Colonic mucosa (tissue), 4 donors: ENCODE measurements at places on chromosomes 4 and X. TPM values are rescaled to one million over a fixed set of nuclear protein-coding genes. Genes with fewer than 3 reads are reported as not detected.

Gene BTC
- total RNA-seq, result 6.1 TPM

Gene MBTPS2
- total RNA-seq, result 8.8 TPM

Gene VCX2
- not detected for total RNA-seq

Gene CFAP47
- not detected for total RNA-seq

Gene RNF128
- 41.5 TPM for total RNA-seq

Gene SMIM43
- total RNA-seq, result 0.21 TPM

Gene MED14
- total RNA-seq, result 59.1 TPM

- no peak for DNase-seq
Observed at GRCh38 chrX:5399403-5399802, 829.3 kb downstream of the NLGN4X start.

DNA sequence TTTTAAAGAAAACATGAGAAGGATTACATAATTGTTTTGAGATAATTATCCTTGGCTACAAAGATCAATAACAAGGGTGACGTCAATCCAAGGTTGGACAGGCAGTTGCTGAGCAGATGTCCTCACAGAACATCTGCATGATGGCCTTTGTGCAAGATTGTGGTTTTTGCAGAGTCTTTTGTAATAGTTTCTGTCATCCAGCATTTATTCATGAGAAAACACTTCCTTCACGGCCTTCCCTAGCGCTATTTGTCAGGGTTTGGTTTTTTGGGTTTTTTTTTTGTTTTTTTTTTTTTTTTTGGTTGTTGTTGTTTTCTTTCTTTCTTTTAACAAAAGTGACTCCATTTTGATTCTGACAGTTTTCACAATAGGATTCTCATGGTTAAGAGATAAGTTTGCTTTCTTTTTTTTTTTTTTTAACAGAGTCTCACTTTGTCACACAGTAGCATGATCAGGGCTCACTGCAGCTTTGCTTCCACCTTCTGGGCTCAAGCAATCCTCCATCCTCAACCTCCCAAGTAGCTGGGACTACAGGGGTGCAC is 31.5 kb upstream of the ELF2 start:
- DNase-seq, result no peak

- no peak for DNase-seq
Observed at GRCh38 chrX:104435249-104435648, 130.8 kb upstream of the IL1RAPL2 start.

GRCh38 chr4:113738251-113738650 is 23.3 kb downstream of the CAMK2D start:
- DNase-seq, result no peak

- no peak for DNase-seq
Observed at GRCh38 chr4:26152056-26152455, 168.8 kb upstream of the RBPJ start.

DNA sequence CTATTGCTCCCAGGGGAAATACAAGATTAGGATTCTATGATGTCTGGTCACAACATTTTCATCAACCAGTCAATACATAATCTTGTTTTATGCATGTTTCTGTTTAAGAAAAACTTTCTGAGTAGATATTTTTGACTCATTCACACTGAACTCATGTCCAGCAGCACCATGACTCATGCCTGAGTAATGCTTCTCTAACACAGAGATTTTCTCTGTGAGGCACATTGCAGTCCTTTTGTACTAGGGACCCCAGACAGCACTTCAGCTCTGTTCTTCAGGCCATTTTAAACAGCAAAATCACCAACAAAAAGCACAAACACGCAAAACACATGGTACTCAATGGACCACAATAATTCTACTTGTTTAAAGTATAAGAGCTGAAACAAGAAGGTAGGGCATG is 83.6 kb downstream of the MXRA5 start:
- no peak for DNase-seq

DNA sequence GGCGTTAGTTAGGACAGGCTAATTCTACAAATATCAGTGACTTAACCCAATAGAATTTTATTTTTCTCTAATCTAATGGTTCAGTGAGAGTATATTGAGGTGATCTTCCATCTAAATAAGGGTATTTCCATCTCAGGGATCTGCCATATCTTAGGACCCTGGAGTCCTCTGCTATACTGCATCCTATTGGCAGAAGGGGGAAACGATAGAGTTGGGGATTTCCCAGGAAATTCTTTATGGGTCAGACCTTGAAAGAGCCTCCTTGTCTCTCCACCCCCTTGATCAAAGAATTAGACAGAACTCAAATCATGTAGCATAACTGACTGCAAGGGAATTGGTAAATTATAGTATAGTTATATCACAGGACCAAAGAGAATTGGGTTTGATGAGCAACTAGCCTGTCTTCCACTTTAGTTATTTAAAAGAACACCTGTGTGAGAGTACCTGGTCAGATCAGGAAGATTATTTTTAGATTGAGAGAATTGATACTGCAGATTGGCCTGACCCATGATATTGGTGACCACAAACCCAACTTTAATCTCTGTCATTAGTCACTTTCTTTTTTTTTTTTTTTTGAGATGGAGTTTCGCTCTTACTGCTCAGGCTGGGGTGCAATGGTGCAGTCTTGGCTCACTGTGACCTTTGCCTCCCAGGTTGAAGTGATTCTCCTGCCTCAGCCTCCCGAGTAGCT is 25.6 kb downstream of the SMARCA5 start:
- DNase-seq, result no peak

GRCh38 chr4:5895287-5895686 is 2.4 kb upstream of the CRMP1 start:
- DNase-seq, result no peak

DNA sequence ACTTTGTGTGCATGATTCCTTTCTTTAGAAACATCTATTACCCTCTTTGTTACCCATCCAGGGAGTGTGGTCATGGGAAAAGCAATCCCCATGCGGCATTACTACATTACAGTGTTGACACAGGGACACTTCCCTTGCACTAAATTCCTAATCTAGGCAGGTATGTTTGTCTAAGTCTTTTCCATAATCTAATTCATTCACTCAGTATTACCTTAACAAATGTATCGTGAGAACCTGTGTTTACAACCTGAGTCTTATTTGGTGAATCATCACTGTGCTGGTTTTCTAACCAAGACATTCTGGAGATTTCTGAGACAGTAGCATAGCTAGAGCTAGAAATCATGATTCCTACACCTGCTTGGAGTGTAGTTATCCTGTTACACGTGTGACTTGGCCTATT is 326.8 kb downstream of the BMPR1B start:
- no peak for DNase-seq

- no peak for DNase-seq
Observed at GRCh38 chr4:123667496-123667895, 270.9 kb downstream of the SPRY1 start.

GRCh38 chr4:44256414-44256813 is 192.2 kb downstream of the KCTD8 start:
- no peak for DNase-seq

- DNase-seq, result peak; percentile 75
Observed at GRCh38 chr4:37715889-37716402, 29.8 kb upstream of the RELL1 start.

- DNase-seq, result no peak
Observed at GRCh38 chr4:187608001-187608421, 387.6 kb upstream of the ZFP42 start.

DNA sequence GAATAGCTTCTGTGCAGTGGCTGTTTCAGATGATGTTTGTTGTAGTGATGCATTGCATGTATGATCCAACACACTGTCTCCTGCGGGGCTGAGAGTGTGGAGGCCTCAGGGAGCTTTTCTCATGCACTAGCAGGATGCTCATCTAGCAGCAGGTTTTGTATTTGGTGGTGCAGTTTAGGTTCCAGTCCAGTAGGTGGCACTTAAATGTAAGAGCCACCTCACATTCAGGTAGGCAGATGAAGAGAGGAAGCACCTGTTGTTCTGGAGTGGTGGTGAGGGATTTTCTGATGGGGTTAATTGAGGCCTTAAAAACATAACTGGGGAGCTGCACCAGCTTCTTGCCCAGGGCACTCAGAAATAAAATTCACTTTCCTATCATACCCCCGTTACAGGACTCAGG is 300.9 kb downstream of the SPIN4 start:
- no peak for DNase-seq

- DNase-seq, result no peak
Observed at GRCh38 chr4:175470131-175470530, 341.9 kb downstream of the GPM6A start.

GRCh38 chr4:23754688-23755087 is 135.2 kb downstream of the PPARGC1A start:
- DNase-seq, result no peak

DNA sequence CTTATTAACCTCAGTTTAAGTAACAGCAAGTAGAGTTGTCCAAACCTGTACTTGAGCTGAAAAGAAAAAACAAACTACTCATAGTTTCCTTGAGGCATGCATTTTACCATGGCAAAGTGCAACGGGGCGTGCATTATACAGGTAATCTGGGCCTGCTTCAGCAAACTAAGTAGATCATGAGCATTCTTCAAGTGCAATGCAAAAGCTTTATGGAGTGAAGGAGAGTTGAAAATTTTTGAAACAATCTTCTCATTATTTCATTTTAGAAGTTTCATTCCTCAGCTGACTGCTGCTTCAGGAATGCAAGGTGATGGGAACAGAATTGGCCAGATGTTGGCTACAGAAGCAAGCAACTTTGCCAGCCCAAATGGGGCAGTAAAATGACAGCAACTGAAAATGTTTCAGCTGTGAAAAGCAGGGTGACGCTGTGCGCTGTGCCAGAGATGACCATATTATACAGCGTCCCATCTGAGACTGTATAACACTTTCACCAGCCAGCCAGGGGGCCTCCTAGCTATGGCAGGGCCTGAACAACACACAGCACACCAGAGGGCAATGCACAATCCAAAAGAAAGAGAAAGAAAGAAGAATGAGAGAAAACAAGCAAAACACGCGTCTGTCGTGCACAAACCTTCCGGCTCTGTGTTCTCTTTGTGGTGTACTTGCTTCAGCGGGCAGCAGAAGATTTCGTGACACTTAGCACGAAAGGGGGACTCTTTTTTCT is 145.5 kb upstream of the FGF13 start:
- DNase-seq, result no peak

DNA sequence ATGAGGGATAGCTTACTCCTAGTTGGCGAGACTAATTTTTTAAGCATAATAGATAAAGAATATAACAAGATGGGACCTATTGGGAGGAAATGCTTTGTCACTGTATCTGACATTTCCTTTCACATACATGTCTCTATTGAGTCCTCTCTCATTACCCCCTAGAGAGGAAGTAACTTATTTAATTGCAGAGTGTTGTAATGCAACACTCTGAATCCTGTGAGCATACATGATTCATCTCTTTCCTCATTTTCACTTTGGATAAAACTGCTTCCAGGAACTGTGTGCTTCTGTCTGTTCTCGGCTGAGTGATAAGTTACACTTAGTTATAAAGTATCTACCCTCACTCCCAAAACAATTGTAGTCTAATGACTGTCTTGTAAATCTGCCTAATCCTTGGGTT is 266.1 kb upstream of the ANXA10 start:
- no peak for DNase-seq

- DNase-seq, result peak; percentile 45
Observed at GRCh38 chr4:158769175-158769921, 522 bp downstream of the FNIP2 start.

DNA sequence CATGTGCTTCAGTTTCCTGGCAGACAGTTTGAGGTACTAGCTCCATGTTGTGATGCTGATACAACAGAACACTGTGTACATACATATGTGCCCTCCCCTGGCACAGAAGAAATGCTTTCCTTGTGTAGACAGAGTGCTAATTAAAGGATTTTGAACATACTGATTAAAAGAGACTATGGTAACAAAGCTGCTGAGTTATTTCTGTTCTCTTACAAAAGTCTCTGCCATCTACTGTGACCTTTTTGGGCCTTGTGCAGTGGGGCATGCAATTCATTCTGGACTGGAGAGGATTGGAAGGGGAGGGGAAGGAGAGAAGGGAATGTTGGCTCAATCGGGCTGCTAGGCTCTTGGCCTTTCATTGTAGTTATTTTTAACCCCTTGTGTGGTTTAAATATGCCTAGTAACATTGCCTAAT is 6.0 kb downstream of the PDLIM5 start:
- DNase-seq, result no peak

DNA sequence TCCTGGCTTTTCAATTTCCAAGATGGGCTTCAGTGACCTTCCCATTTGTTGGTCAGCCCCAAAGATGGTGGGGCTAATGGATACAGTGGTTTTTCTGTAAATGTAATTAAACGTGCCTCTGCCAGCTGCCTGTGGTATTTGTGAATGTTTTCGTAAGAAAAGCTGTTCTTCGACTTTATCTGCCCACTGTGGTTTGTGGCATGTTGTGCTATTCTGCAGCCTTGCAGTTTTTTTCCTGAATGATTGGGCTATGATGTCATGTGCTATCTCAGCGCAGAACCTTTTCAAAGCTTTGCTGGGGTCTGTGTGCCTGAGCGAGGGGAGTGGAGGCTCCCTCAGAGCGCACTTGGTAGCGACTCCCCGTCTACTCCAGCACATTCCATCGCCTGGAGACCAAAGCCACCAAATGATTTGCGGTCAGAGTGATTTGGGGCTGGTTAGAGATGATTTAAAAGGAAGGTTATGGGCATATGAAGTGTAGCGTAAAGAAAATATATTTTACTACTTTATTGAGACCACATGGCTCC is 137.5 kb downstream of the PALLD start:
- no peak for DNase-seq

DNA sequence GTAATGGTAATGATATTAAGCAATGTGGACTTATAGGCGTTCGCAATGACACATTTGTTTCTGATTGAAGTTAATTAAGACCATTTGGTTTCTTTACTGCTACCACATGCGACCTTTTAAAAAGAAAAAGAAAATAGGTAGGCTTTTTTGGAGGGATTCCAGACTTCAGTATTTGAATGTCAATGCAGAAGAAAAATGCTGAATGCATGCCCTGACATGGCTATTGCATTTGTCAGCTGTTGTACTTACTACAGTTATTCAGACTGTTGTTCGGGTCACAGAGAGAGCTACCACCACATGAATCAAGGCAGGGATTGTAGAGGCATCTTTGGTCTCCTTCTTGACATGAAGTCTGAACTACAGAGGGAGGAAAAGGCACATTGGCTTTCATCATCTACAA is 163.7 kb downstream of the CORIN start:
- no peak for DNase-seq

DNA sequence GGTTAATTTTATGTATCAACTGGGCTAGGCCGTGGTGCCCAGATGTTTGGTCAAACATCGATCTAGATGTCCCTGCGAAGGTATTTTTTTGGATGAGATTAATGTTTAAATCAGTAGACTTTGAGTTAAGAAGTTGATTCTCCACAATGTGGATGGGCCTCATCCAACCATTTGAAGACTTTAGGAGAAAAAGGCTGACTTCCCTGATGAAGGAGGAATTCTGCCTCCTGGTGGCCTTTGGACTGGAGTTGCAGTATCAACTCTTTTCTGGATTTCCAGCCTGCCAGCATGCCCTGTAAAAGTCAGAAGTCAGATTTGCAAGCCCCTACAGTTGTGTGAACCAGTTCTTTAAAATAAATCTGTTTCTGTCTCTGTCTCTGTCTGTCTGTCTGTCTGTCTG is 91.4 kb downstream of the STK32B start:
- no peak for DNase-seq

GRCh38 chr4:14596904-14597303 is 405.4 kb upstream of the CPEB2 start:
- no peak for DNase-seq

GRCh38 chr4:140141210-140141835 is 12.7 kb downstream of the MAML3 start:
- no peak for DNase-seq
